Right lobe of liver (tissue), 6 donors: ENCODE measurements at places on chromosomes 13 and 19. TPM values are rescaled to one million over a fixed set of nuclear protein-coding genes. Genes with fewer than 3 reads are reported as not detected.

DNA sequence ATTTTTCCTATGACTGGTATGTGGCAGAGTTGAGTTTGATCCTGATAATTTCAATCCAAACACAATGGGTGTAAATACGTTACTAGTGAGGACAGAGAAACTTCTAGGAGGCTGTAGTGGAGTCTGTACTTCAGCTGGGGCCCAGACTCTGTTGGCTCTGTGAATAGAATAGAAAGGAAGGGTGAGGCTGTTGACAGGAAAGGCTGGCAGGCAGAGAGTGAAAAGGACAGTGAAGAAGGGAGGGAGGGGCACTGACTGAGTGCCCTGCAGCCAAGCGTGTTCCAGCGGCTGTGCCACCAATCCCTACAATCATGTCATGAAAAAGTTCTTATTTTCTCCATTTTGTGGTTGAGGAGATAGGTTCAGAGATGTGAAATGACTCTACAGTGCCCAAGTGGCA lies 80.5 kb downstream of the MBNL2 start:
- no peak overlapping the region for H3K4me3 ChIP-seq
- no peaks in the 10 kb centered on the region for H3K27me3 ChIP-seq
- no peak overlapping the region for H3K27ac ChIP-seq
- DNase-seq: no peak
- H3K4me1 ChIP-seq: peaks cover 50% of the 10 kb centered on the region
- H3K36me3 ChIP-seq: no peaks in the 10 kb centered on the region

- H3K4me3 ChIP-seq: no peak overlapping the region
- no peaks in the 10 kb centered on the region for H3K27me3 ChIP-seq
- H3K27ac ChIP-seq: no peak overlapping the region
- no peak for DNase-seq
- no peaks in the 10 kb centered on the region for H3K36me3 ChIP-seq
These were observed 459.1 kb upstream of the ATXN8OS start for GRCh38 chr13:69648340-69649062.

GRCh38 chr19:17721821-17722220 lies 2.5 kb downstream of the MAP1S start:
- peaks cover 2% of the 10 kb centered on the region for H3K36me3 ChIP-seq
- no peak overlapping the region for H3K27ac ChIP-seq
- peak; percentile 59 for DNase-seq
- H3K4me3 ChIP-seq: no peak overlapping the region
- H3K27me3 ChIP-seq: no peaks in the 10 kb centered on the region
- H3K4me1 ChIP-seq: peaks cover 9% of the 10 kb centered on the region

- peaks cover 23% of the 10 kb centered on the region for H3K27me3 ChIP-seq
- no peak overlapping the region for H3K27ac ChIP-seq
- H3K4me3 ChIP-seq: no peak overlapping the region
- H3K4me1 ChIP-seq: no peaks in the 10 kb centered on the region
- no peaks in the 10 kb centered on the region for H3K36me3 ChIP-seq
- DNase-seq: no peak
These were observed 24.9 kb downstream of the SLC8A2 start for GRCh38 chr19:47446534-47447469.

DNA sequence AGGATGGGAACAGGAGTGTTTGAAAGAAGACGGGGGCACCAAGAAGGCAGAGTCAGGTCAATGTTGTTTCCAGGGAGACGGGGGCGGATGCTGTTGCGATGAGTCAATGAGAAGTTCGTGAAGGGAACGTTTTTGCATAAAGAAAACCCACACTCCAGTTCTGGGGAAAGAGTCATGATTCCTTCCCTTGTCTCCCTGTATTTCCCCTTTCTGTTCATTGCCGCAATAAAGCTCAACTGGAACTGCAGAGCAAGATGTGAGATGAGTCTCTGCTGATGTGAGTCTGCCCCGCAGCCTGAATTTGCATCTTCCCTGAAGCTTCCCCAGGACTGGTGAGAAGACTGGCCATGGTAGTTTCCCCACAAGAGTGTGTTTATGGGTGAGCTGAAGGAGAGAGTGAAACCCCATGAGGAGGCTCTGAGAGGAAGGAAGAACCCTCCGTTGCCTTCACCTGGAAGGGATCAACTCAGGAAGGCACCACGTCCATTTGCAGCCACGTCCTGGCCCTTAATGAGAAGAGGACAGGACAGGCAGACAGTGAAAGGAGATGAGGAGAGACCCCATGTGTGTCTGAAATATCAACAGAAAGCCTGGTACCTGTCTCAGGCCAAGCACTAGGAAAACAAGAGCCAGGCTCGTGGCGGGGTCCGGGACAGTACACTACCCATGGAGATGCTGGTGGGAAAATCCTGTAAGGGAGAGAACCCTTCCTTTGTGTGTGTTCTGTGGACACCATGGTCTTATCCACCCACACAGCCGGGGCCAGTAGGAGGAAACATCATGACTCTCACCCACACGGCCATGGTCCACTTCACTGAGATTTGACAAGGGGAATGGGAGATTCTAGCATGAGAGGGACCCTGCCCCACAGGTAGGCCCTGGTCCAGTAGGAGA lies 13.7 kb downstream of the LILRA1 start:
- DNase-seq: no peak
- H3K36me3 ChIP-seq: no peaks in the 10 kb centered on the region
- no peaks in the 10 kb centered on the region for H3K4me1 ChIP-seq
- no peak overlapping the region for H3K4me3 ChIP-seq

- peak overlapping the region; percentile 99 for H3K4me3 ChIP-seq
- no peaks in the 10 kb centered on the region for H3K4me1 ChIP-seq
- peak; percentile 81 for DNase-seq
These were observed 1.3 kb downstream of the BICRA start for GRCh38 chr19:47609906-47610894.

- no peaks in the 10 kb centered on the region for H3K36me3 ChIP-seq
- H3K27ac ChIP-seq: no peak overlapping the region
- no peak for DNase-seq
These were observed 241.2 kb downstream of the COL4A1 start for GRCh38 chr13:110065780-110066179.

Gene ZNF701
- total RNA-seq: 5.3 TPM

Gene TLE6
- 2.3 TPM for total RNA-seq

Gene ALOX5AP
- 4.9 TPM for total RNA-seq

Gene ICAM5
- 0.27 TPM for total RNA-seq

Gene LRRC63
- not detected for total RNA-seq
